Activated T-cell treated with anti-CD3 and anti-CD28 coated beads, Interleukin-2, amount 50 U/mL, for 24 hours (primary cell): ENCODE measurements at places on chromosomes 7 and 10.
A peak's percentile ranks its signal among the peaks of the same experiment; 100 is the strongest.

- no peak for DNase-seq
Observed at GRCh38 chr10:69483963-69484362, 32.7 kb downstream of the TSPAN15 start.

DNA sequence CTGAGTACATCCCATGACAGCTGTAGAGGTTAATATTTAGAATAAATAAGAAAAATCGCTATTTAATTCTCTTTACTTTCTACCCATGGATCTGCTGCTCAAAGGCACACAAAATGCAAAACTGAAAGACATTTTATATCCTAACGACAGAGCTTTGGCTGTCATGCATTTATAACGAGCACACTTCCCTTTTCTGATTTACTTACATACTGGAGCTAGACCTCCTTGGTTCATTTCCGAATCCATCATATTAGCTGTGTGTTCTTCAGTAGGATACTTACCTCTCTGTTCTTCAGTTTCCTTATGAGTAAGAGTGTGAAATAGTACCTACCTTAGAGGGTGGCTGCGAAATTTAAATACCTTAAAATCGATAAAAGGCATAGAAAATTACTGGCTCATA is 10.9 kb downstream of the CALCR start:
- DNase-seq, result no peak

- DNase-seq, result no peak
Observed at GRCh38 chr10:4125776-4126175, 340.8 kb upstream of the KLF6 start.

DNA sequence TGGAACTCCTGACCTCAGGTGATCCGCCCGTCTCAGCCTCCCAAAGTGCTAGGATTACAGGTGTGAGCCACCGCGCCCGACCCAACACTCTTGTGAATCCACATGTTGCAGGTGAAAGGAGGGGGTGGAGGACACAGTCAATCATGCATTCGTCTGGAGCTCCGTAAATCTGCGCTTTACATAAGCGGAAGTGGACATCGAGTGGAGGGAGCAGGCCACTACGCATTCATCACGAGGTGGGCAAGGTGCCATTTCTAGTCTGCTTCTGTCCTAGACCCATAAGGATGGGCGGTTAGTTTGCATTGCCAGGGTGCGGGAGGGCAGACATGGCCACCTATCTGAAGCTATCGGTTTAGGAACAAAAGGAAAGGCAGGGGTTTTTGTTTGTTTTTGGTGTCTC is 225.2 kb upstream of the TCERG1L start:
- DNase-seq, result no peak

GRCh38 chr10:1142596-1142995 is 86.4 kb downstream of the WDR37 start:
- no peak for DNase-seq

GRCh38 chr10:5949009-5949759 is 28.2 kb downstream of the IL15RA start:
- peak; percentile 42 for DNase-seq

DNA sequence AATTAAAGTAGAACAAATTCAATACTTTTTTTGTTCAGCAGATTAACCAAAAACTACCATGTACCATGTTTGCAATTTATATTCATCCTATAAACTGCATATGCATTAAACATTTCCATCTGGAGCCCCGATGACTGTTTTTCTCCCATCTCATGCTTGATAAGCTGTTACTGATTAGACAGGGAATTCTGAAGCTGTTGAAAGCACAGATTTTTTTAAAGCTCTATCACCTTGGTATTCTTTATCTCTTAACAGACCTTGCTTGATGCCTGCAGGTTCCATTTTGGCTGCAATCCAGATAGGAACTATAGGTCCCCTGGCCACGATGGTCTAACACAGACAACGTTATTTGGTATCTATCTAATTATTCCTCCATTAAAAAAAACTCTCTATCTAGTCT is 961.7 kb downstream of the CNTNAP2 start:
- no peak for DNase-seq

DNA sequence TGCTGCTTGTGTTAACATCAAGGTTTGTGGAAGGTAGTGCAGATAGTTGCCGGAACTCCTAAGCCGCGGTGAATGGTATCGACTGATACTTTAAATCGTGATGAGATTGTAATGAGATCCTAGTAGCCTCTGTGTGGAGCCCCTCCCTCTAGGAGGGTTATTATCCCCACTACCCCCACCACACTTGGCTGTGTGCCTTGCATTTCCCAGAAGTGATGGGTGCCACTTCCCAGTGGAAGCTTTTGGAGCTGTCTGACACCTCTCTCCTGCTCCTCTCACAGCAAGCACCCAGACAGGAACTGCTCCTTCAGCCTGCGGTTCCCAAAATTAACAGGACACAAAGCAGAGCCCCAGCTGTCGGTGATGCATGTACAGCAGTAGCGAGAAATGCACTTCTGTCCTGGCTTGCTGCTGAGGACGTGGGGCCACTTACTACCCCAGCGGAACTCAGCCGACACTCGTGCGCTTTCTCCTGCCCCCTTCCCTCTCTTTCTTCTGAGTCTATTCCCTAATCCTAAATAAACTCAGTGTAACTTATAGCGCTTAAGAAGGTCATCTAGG is 52.5 kb downstream of the PRKAG2 start:
- no peak for DNase-seq

- no peak for DNase-seq
Observed at GRCh38 chr7:1156782-1157535, 3.0 kb downstream of the ZFAND2A start.

GRCh38 chr7:1140476-1141104 is 19.4 kb downstream of the ZFAND2A start:
- no peak for DNase-seq

DNA sequence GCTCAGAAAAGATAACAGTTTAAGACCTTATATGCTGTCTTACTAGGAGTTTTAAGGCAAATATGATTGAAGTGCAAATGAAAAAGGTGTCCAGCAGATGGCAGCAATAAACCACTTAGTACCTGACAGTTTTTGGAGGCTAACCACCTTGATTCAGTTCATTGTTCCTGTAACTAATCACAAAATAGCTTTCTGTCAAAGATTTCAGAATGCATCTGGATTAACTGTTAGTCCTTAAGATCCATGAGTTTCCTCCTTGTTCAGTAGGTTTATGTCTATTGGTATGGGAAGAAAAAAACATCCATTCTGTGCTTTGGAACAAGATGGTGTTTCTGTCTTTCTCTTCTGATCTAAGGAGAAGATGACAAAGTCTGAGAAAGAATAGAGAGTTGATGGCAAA is 46.6 kb downstream of the CCSER2 start:
- DNase-seq, result no peak

GRCh38 chr10:69481305-69481704 is 30.0 kb downstream of the TSPAN15 start:
- no peak for DNase-seq

DNA sequence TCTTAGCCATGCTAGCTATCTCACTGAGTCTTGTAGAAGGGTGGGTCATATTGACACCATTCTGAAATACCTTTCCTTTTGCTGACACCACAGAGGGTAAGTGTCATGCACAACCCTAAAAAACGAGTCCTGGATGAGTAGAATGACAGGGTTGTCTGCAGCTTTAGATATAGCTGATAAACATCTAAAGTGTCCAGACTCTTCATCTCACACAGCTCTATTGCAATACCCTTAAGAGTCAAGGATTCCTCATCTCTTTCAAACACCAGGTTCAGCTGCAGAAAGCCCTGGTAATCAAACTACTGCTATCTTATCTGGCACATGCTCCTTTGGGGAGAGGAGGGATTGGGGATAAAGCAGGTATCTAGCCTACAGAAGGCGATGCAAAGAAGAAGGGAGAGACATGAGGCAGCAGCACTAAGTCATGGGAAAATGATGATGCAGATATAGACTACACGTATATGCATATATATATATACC is 127.0 kb downstream of the ANK3 start:
- DNase-seq, result no peak

DNA sequence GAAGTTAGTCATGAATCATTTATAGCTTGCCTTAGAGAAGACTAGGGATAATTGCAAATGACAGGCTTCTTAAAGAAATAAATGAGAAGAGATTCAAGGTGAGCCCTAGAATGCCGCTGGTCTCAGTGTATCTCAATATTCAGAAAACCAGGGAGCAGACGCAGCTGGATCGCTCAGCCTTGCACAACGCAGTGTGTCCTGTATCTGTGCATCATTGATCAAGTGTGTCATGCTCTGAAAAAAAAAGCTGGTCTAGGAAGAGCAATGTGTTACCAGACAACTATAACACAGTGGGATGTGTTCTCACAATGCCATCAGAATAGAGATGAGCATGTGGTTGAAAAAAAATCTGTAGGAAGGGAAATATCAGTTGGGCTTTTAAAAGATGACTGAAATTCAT is 230.1 kb downstream of the CALN1 start:
- no peak for DNase-seq

DNA sequence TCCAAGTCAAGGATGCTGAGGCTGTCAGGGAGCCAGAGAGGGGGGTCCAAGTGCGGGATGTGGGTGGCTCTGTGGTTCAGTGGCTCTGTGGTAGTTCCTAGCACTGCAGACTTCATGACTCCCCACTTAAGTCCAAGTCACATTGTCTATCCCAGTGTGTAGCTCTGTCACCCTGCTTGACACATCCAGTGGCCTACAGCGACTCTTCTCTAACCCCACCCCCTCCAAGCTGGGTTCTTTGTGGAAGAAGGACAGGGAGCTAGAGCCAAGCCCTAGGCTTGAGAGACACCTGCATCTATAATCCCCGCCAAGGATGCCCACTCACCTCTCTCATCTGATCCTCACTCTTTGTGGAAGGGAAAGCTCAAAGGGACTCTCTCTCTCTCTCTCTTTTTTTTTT is 57.6 kb downstream of the ADCYAP1R1 start:
- DNase-seq, result no peak

DNA sequence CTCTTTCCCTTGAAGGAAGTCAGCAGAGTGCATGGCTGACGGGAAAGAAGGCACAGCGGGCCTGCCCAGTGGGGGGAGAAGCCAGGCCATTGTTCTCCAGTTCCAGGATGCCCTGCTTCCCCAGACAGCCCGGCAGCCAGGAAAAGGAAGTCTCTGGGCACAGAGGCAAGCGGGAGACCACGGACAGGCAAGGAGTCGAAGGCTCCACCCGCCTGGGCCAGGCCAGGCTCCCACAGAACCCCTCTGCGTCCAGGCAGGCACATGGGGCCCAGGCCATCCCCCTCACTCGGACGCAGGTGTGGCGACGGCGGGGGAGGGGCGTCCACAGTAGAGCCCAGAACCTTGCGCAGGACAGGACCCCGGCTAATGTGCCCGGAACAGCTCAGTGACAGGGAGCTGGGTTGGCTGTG is 8.7 kb downstream of the GPR146 start:
- no peak for DNase-seq

DNA sequence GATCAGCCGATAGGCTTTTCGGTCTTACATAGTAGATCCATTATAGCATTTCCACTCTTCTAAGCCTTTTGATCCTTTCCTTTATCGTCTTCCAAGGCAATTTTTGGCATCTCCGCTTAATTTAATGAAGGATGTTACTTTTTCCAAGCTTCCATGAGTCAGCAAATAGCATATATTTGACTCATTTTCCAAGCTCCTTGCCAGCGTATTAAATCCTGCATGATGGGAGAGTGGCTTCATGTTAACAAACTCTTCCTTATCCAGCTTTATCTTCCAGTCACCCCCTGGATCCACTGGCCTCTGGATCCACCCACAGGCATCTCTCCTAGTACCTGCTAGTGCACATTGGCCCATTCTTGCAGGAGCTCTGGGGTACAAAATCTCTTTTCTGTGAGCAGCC is 13.0 kb downstream of the OR9A2 start:
- DNase-seq, result no peak

DNA sequence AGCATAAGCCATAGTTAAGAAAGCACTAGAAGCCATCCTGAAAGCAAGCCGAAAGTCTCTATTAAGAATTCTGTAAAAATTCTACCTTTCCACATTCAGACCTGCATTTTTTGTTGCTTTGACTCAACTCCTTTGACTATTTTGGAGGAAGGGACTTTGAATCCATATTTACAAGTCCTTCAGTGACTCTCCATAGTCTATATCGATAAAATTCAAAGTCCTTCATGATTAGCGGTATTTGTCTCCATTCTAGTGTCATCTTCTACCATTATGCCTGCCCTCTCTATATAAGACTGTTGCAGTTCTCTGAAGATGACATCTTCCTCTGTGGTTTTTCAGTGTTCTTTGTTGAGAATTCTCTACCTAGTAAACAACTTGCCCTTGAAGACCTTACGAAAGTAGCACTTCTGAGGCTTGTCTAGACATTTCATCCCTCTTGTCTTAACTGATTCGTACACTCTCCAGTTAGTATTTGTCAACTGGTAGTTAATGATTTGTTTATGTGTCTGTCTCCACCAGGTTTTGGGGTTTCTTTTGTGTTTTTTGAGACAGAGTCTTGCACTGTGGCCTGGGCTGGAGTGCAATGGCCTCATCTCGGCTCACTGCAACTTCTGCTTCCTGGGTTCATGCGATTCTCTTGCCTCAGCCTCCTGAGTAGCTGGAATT is 1.7 kb downstream of the CCSER2 start:
- no peak for DNase-seq

GRCh38 chr7:85065888-85066485 is 120.9 kb downstream of the SEMA3D start:
- DNase-seq, result no peak

DNA sequence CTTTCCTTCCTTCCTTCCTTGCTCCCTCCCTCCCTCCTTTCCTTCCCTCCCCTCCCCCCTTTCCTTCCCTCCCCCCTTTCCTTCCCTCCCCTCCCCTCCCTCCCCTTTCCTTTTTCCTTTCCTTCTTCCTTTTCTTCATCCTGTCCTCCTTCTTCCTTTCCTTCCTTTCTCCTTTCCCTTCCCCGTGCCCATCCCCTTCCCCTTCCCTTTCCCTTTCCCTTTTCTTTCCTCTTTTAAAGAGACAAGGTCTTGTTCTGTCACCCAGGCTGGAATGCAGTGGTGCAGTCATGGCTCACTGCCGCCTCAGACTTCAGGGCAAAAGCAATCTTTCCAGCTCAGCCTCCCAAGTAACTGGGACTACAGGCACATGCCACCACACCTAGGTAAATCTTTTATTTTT is 54.0 kb downstream of the KIF20B start:
- no peak for DNase-seq

DNA sequence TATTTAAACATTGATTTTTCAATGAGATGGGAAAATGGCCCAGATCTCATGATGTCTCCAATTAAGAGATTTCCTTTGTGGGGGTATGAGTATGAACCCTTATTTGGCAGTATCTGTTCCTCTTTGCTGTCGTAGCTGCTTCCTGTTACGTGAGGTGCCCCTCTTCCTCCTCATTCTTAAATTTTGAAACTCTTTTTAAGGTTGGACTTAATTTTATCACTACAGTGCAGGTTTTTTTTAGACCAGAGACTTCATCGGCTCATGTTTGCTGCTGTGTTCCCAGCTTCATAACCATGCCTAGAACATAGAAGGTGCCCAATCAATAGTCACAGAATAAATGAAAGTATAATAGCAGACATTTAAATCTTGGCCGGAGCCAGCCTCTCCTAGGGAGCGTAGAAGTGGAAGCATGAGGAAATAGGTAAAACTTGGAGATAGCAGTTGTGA is 2.4 kb downstream of the MIOS start:
- no peak for DNase-seq

- DNase-seq, result no peak
Observed at GRCh38 chr7:22772885-22773284, 45.9 kb downstream of the IL6 start.
